ENCODE measurements at places on chromosomes 6 and 20.
A peak's percentile ranks its signal among the peaks of the same experiment; 100 is the strongest.

DNA sequence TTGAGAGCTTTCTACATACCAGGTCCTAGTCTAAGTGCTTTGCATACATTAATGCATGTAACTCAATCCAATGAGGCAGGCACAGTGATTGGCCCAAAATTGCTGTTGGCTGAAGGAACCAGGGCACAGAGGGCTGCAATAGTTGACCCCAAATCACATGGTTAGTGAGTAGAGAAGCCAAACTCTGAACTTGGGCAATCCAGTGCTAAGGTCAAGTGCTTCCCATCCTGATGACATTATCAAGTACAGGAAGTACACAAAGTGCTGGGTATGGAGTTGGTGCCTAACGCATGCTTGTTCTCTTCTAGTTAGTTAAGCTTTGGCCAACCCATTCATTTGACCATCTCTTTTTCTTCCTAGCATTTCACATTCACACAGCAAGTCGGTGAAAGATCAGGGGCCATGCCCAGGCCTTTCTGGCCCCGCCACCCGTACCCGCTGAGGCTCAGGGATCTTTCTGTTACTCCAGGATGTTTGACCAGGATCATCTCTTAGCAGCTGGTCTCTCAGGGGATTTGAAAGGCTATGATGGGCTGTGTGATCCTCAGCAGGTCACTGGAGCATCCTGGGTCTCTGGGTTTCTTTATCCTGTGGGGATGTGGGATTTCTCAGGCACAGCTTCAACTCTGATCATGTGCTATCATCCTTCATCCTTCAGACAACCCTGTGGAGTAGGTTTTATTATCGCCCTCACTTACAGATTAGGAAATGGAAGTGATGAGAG lies 7.0 kb downstream of the KCNB1 start:
- DNase-seq: peak; percentile 71

DNA sequence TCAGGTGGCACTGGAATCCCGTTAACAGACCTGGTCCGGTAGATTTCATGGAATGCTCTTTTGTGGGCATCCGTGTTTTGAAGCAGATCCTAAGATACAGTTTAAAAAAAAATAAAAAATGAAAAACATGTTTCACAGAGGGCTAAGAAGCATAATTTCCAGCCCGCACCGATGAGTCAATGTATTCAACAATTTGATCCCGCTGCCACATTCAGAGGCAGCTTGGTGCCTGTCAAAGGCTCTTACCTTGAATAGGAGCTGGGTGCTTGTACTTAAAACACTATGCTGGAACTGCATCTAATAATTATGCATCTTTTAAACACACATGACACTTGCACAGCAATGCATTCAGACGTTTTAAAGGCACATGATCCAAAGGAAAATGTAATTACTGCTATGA lies 164.8 kb downstream of the SYNE1 start:
- no peak for DNase-seq

DNA sequence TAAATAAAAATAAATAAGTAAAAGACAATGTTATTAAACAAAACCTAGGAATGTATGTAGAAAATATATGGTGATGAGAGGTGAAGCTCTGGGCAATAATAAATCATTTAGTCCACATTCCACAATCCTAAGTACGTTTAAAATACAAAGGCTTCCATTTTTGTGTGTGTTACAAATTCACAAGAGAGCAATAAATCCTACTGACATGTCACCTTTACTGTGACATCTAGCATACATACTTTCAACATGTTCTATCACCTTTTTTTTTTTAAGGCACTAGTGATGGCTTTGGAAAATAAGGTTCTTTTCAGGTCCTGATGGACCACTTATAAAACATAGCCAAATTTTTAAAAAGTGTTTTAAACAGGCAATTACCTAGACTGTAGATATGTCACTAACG lies 12.0 kb downstream of the REV3L start:
- DNase-seq: no peak

DNA sequence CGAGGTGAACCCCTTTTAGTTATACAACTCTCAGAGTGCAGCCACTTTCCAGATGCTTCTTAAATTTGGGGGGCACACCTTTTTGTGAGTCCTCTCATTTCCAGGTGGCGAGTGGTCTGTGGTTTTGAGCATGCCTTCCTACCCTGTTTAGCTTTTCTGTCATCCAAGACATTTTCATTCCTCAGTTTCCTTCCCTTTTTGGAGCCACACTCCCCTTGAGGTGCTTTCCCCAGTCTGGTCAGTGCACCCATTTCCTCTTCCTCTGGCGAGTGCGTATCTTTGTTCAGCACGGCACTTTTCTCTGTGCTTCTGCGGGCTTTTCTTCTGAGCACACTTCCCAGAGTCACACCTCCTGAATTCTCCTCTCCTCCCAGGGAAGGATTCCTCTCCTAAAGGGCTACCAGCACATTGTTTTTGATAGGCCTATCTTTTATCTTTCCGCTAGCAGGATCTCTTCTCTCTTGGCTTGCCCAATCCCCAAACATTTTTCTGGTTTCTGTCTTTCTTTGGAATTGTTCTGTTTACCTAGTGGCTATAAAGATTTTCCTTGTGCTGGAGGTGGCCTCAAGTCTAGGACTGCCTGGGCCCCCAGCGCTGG lies 1.4 kb downstream of the PHF20 start:
- DNase-seq: no peak

GRCh38 chr20:42857446-42857845 lies 332.3 kb downstream of the PTPRT start:
- DNase-seq: peak; percentile 77

GRCh38 chr6:34158876-34159275 lies 13.0 kb upstream of the GRM4 start:
- DNase-seq: peak; percentile 2

DNA sequence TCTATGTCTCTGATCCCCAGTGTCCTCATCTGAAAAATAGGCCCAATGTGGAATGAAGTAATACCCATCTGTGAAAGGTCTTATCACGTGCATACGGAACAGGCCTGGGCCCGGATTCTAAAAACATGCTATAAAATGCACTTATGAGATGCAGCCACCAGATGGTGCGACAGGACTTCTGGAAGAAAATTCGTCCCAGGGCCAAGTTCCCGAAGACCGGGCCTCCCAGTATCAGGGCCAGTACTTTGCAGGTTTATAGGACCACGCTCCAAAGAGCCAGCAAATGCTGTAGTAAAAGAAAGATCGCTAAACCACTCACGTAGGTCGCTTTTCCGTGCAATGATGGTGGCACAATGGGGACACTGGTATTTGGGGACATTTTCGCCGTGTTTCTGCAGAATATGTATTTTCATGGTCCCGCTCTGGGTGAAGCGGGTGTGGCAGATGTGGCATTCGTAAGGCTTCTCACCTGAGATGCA lies 10.6 kb downstream of the CTCFL start:
- DNase-seq: peak; percentile 67

DNA sequence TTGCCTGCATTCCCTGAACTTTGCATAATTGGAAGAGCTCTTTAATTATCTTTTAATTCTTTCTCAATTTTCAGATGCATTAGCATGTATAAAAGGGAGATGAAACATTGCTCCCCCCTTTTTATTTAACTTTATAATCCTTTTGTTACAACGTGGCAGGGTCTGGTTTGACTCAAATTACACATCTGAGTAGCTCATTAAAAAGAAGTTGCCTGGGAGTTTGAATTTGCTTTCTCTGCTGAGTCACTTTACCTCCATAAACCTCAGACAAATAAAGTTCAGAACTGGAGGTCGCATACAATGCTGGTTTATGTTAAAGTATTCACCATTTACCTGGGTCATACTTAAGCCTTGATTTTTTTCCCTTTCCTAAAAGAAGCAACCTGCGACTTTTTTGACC lies 495.2 kb downstream of the PREX1 start:
- DNase-seq: no peak

- peak; percentile 49 for DNase-seq
These were observed 12.6 kb downstream of the KCNK17 start for GRCh38 chr6:39301606-39302005.

- no peak for DNase-seq
These were observed 819.5 kb upstream of the ADGRB3 start for GRCh38 chr6:67815623-67816022.

- no peak for DNase-seq
These were observed 99.3 kb downstream of the AIG1 start for GRCh38 chr6:143160015-143160414.

DNA sequence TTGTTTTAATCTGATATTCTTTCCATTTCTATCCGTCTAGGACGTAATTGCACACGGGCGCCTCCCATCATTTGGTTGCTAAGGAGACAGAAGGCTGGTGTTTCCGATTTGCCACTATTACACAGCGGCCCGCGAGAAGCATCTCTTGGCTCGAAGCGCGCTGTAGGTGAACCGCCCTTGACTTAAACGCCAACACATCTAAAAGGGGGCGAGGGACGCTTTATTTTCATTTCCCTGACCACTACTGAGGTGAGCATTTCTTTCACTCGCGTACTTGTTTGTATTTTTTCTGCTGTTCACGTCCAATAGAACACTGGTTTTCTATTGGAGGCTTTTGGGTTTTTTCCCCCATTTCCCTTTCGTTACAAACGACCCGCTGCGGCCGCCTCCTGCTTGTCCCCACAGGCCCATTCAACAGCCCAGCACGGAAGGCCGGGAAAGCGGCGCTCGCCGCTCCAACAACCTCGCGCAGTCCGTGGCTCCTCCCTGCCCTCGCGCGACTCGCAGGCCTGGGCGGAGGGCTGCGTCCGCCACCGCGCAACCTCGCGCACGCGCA lies 505 bp upstream of the WRNIP1 start:
- peak; percentile 62 for DNase-seq

- DNase-seq: no peak
These were observed 110.4 kb downstream of the SAMD5 start for GRCh38 chr6:147618927-147619326.

DNA sequence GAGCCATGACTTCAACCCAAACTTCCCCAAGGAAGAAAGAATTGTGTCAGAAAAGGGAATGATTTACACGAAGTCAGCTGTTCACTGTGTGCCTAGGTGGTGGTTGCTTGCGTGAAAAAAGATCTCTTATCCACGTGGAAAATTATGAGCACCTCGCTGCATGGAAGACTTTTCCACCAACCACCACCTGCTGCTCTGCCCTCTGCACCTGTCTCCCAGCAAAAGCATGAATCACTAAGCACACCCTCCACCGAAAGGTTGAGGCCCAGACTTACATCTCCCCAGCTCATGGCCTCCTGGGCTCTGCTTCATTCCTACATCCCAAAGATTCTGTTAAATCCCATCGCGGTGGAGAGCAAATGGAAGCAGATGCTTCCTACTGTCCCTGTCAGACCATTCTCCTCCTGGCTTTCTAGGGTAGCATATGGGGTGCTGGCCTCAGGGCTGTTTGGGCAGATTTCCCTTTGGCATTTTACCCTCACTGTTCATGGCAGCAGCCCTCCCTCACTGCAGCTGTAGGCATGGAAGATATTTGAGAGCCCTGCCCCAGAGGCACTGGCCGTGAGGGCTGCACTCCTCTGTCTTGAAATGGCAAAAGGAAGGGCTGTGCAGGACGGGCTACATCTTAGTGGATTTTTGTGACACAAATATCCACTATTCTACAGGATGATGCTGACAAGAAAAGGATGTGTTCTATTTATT lies 37.6 kb upstream of the CST5 start:
- DNase-seq: no peak

GRCh38 chr6:130513770-130514169 lies 148.0 kb downstream of the TMEM200A start:
- no peak for DNase-seq

DNA sequence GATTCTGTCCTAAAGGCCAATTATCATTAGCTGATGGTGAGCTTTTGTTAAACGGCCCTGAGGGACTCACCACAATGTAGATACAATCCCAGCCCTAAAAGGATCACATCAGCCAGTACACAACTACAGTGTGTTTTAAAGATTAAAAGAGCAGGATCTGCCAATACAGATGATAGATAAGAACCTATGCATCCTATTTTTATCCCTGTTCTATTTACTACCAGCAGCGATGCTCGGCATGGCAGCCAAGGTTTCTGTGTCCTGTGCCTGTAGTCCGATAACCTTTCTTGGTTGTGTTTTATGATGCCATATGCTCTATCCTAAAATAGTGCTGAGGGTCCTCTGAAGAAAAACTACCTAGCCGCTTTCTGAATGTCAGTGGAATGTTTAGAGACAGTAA lies 289.4 kb downstream of the PHACTR1 start:
- DNase-seq: no peak

DNA sequence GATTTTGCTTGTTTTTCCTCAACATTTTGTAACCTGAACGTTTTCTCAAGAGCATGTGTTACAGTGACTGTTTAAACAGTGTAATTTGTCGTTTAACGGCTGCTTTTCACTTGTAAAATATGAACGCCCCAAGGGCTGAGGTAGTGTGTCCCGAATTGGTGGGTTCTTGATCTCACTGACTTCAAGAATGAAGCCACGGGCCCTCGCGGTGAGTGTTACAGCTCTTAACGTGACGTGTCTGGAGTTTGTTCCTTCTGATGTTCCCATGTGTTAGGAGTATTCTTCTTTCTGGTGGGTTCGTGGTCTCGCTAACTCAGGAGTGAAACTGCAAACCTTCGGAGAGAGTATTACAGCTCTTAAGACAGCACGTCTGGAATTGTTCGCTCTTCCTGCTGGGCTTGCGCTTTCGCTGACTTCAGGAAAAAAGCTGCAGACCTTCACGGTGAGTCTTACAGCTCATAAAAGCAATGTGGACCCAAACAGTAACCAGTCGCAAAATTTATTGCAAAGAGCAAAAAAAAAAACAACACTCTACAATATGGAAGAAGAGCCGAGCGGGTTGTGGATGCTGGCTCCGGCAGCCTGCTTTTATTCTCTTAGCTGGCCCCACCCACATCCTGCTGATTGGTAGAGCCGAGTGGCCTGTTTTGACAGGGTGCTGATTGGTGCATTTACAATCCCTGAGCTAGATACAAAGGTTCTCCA lies 25.1 kb upstream of the TRIM27 start:
- DNase-seq: no peak

GRCh38 chr6:163057260-163057659 lies 329.5 kb downstream of the PACRG start:
- DNase-seq: no peak

DNA sequence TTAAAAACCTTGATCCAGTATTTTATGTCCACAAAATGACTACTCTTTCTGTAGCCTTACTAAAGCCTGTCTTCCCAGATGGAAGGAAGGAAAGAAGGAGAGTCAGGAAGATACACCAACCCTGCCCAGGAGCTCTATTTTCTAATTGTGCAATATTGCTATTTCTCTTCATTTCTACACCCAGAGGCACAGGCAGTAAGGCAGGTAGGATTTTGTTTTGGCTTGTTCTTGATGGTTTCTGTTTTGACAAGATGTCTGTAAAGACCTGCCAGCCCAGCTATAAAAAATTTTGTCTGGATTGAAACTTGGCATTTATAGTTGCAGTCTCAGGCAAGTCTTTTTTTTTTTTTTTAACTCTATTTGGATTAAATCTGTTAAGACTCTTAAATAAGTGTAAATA lies 587.5 kb upstream of the ARID1B start:
- DNase-seq: no peak

Data from WERI-Rb-1 (cell line).